ENCODE measurements at places on chromosomes 16 and 17.

DNA sequence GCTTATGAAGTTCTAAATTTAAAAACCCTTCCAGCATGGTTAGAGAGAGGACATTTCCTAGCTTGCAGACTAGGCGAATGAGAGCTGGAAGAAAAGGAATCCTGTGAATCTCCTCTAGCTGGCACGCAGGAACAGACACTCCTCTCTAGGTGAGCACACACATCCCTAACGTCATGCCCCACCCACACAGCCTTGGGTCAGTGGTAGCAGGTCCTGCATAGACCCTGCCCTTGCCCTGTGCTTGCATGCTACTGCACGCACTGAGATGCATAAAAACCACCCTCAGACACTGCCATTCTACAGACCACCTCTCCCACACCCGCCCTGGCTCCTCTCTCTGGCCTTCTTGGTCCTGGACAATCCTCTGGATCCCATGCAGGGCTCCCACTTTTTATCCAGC, 23.5 kb downstream of the CES1 start:
- DNase-seq = no peak

DNA sequence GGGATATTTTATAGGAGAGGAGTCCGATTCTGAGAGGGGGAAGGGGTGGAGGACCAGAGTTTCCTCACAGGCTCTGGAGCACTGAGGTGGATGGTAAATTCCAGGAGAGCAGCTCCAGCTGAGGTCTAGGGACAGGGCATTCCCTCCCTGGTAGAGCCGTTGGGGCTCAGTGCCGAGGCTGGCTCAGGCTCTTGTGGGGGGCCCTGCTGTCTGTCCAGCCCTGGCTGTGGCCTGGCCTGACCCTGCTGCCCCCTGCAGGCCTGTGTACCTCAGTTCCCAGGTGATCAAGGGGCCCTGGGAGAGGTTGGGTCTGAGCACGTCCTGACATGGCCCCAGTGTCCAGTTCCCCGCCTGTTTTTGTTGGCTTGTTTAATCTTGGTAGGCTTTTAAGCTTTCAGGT, 16.8 kb downstream of the ZNF750 start:
- no peak for DNase-seq

GRCh38 chr16:27720731-27721530, 171.0 kb downstream of the KATNIP start:
- no peak for DNase-seq

DNA sequence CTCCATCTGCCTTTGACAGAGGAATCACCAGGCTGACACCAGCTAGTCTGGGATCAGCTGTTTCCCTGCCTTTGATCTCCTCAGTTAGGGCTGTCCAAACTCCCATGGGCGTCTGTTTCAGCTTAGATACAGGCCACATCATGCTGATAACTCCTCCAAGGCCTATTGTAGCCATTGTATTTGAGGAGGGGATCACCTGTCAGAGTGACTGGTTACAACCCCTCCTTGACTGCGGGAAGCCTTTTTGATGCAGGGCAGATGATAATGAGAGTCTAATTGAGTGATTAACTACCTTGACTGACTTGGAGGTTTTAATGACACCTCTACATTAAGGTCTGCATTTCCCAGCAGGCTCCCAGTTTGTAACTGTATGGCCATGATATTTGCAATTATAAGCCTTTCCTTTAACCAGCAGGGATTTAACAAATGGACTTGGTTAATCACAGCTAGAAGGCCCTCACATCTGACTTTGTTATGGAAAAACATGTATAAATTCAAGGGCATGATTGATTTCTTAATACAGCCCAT, 863.5 kb downstream of the KCNJ2 start:
- no peak for DNase-seq

Measured in NCI-H526 (cell line).